ENCODE measurements at places on chromosomes 3 and 15. TPM values are rescaled to one million over a fixed set of nuclear protein-coding genes. Genes with fewer than 3 reads are reported as not detected.

DNA sequence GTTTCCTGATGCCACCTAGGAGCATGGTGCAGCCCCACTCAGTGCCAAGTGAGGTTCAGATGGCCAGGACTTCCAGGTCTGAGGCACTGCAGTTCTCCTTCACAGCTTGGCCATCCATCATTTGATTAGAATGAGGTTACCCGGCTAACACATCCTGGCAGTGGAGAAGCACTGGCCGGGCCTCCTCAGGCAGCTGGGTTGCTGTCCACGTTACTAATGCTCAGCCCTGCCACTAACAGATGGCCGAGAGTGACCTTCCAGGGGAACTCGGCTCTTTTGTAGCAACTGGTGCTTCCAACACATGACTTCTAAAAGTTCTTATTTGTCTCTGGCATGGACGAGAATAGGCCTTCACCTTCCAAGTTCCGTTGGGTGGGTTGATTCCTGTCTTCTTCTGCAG lies 204.6 kb upstream of the CFAP20DC start:
- DNase-seq = peak; percentile 27

- no peak for DNase-seq
Observed at GRCh38 chr3:111338059-111338698, 203.8 kb upstream of the CD96 start.

DNA sequence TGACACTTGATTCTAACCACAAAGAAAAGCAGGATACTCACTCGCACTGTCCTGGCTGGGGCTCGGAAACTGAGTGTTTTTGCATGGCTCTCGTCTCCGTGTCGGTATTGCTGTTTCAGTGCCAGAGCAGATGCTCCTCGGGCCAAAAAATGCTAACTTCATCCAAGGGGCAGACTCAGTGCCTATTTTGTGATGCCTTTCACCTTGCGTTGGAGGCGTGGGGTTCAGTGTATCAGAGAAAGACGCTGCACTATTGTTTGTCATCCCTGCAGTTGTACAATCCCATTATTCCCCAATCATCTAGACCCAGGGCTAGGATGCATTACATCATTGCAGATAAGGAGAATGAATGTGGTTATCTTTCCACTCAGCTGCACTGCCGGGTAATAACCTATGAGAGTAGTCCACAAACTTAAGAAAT lies 1.4 kb downstream of the CACNA2D3 start:
- DNase-seq = peak; percentile 56

- no peak for DNase-seq
Observed at GRCh38 chr3:116276675-116277074, 168.6 kb downstream of the LSAMP start.

- no peak for DNase-seq
Observed at GRCh38 chr3:122094125-122094524, 39.0 kb downstream of the CD86 start.

DNA sequence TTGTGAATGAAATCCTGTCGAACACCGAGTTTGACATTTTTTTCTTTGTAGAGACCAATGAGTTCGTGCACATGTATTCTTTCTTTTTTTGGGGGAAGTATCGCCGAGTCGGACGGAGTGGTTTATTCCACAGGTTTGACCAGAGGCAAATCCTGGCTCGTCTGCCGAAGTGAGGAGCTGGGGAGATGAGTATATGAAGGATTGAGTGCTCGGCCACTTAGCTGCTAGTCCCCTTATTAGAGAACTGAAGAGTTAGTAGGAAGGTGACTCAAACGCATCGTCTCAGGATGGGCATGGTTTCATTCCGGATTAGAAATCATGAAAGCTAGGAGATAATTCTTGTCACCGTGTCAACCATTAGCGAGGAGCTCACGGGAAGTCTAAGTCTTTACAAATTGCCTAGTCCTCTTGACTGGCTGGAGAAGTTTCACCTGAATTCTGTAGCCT lies 154.7 kb upstream of the GOLIM4 start:
- no peak for DNase-seq

GRCh38 chr3:137768361-137769321 lies 4.5 kb downstream of the SOX14 start:
- DNase-seq = no peak

DNA sequence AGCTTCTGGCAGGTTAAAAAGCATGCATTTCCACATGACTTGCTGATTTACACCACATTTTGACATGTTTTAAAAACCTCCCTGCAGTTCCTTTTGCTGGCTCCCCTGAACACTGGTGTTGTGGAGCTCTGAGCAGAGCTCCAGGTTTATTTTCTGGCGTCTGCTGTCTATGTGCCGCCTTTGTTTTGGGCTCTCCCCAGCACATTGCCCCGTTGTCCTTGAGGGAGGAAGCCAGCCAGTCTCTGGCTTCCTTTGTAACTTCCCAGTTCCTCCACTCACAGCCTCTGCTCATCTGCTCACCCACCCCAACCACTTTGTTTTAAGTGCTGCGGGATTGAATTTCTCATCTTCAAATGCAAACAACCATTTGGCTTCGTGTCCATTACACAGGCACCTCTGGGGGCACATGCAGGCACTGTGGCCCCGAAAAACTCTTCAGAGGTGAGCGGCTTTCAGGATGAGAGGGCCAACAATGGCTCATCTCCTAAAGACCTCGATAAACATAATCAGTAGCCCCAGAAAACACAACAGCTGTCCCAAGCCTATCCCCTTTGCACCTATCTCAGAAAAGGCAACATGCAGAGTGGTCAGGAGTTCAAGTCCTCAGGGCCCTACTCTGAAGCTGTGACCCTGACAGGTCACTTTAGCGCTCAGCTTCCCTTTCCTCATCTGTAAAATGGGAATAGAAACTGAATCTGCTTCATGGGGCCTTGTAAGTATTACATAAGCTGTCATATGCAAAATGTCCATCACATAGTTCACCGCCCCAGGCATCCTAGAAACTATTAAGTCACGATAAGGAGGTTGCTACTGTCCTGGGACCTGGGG lies 1.3 kb upstream of the MEF2A start:
- DNase-seq = peak; percentile 79

GRCh38 chr3:103712320-103713008 lies 1277.6 kb downstream of the ZPLD1 start:
- DNase-seq = no peak

GRCh38 chr3:152100491-152101132 lies 168.1 kb upstream of the MBNL1 start:
- DNase-seq = no peak

DNA sequence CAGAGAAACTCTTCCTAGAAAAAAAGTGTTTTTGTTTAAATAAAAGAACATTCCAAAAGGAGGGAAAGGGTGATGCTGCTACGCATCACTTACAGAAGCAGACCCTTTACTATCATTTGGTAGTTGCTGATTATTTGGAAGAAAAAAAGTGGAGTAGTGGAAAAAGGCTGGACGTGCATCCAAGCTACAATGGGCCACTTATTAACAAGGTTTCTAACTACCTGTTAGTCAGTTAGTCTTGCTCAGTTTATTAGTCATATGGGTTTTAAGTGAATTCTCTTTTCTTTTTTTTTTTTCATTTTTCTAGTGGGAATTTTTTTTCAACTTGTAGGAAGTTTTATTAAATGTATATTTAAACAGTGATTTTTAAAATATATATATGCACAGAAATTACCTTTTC lies 866.0 kb downstream of the MCTP2 start:
- no peak for DNase-seq

DNA sequence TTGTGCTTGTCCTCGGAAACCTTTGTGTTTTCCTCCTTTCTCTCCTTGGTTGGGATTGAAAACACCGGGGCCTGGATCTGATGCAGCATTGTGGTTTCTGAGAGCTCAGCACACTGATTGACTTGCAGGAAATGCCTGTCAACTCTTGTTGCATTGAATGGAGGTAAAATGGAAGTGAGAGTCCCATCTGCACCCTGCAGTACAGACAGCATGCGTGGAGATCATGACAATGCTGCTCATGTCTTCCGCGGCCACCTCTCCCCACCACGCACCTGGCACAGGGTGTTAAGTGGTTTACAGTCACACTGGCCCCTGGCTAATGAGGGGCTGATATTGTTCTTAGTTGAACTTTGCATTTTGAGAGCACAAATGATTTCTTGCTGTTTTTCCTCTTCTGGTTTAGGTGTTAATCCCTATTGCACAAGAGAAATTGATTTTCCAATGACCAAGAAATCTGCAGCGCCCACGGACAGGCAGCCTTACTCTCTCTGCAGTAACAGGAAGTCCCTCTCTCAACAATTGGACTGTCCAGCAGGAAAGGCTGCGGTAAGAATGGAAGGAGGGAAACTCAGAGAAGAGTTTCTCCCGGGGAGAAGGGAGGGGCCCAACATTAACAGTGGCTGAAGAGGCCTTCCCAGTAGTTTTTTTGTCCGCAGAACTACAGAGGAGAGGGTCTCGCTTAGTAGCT lies 58.5 kb downstream of the STARD5 start:
- peak; percentile 49 for DNase-seq

DNA sequence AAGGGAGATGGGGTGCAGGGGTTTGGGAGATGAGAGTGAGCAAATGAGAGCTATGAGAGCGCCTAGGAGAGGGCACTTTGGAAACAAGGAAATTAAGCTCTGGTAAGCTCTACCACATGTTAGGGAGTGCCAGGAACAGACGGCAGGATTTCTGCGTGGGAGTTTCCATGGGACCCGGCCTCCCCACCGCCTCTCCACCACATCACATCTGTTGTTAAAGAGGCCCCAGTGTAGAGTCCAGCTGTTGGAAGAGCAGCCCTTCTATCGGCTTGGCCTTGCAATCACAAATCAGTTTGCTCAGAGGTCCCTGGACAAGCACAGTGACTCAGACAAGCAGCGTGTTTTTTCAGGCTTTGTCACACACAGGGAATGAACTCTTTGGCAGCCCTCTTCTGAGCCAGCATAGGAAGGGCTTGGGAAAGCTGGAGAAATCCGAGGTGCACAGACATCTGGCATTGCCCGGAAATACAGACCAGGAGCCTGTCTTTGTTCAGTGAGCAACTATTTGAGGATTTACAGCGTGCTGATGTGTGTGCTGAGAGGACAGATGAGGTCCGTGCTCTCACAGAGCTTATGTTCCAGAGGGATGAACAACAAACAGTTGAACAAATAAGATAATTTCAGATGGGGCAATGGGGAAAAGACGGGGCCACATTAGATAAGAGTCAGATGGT lies 370.6 kb upstream of the PROK2 start:
- no peak for DNase-seq

GRCh38 chr15:101148881-101149664 lies 102.8 kb downstream of the CHSY1 start:
- DNase-seq = no peak

- no peak for DNase-seq
Observed at GRCh38 chr3:17238023-17238422, 353.3 kb downstream of the PLCL2 start.

GRCh38 chr15:25739687-25740121 lies 123.4 kb downstream of the ATP10A start:
- DNase-seq = peak; percentile 25

The SEMA3G gene
- 0.98 TPM for total RNA-seq

The STRA6 gene
- total RNA-seq = 17.2 TPM

The NUDT16 gene
- 16.2 TPM for total RNA-seq

The DHX30 gene
- total RNA-seq = 168 TPM

The STX19 gene
- total RNA-seq = not detected

The NR2E3 gene
- not detected for total RNA-seq

The KLF15 gene
- 8.7 TPM for total RNA-seq

The GHSR gene
- total RNA-seq = not detected

The GABRG3 gene
- total RNA-seq = 3.4 TPM

All from G401 (cell line).